ENCODE measurements at places on chromosomes 1 and 21.

- DNase-seq, result no peak
Observed at GRCh38 chr1:171438441-171438840, 46.9 kb upstream of the PRRC2C start.

GRCh38 chr1:246077476-246077875, 429.6 kb downstream of the SMYD3 start:
- DNase-seq, result no peak

DNA sequence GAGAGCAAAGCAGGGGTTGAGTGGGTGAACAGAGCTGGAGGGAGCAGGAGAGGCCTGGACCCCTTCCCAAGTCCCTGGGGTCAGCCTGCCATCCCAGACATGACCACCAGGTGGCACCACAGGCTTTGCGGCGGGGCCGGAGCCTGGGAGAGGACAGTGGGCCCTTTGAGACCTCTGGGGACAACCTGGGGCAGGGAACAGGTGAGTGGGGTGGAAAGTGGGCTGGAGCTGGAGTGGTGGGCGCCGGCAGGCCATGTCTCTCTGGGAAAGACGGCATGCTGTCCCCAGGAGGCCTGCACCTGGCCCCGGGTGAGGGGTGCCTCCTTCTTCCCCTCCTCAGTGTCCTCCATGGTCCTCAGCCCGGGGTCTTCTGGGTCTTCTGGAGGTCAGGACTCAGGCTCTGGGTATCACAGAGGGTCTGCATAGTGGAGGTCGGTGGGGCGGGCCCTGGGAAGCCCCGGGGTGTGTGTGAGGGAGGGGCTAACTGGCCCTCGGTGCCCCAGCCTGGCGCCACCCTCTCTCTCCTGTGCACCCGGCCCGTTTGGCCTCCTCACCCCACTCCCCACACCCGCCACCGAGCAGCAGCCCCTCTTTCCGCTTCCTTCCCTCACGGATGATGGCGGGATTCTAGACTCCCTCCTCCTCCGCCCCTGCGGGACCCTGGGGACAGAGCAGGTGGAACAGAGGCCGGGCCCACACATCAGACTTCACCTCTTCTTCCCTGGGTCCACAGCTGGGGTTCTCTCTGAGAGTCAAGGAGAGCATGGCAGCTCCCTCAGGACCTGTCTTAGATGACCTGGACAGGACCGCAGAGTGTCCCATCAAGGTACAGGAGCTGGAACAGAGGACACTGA, 28.5 kb upstream of the PKP1 start:
- peak; percentile 45 for DNase-seq

GRCh38 chr1:159040206-159040605, 30.5 kb downstream of the IFI16 start:
- no peak for DNase-seq

DNA sequence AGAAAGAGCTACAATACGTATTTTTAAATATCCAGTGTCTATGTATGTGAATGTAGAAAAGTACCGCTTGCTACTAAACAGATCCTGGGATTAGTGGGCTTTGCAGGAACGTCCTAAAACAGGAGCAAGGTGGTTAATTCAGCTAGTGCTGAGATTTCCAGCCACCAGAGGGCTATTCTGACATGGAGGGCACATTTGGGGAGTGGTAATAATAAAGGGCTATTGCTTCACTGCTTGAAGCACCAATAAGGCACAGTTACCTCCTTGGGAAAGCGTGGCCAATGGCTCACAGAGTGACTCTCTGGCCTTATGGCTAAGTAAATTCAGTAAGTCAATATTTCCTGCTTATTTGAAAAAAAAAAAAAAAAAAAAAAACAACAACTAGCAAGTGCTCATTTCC, 152.4 kb downstream of the GABPA start:
- DNase-seq, result no peak

DNA sequence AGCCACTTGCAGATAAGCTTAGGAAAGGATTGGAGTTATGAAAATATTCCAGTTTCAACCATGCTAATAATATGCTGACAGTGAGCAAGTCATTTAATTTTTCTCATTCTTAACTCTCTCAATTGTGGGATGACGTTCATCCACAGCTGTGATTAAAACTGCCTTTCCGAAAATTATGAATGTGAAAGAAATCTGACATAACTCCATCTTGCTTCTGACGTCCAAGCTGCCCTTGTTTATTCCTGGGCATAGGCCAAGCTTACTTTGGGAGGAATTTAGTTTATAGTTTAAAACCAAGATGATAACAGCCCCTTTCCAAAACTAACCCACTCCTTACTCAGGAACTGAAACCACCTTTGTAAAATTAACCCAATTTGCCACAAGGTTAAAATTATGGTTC, 11.0 kb upstream of the RGS18 start:
- no peak for DNase-seq

GRCh38 chr1:31755850-31756492, 8.2 kb downstream of the ADGRB2 start:
- no peak for DNase-seq

DNA sequence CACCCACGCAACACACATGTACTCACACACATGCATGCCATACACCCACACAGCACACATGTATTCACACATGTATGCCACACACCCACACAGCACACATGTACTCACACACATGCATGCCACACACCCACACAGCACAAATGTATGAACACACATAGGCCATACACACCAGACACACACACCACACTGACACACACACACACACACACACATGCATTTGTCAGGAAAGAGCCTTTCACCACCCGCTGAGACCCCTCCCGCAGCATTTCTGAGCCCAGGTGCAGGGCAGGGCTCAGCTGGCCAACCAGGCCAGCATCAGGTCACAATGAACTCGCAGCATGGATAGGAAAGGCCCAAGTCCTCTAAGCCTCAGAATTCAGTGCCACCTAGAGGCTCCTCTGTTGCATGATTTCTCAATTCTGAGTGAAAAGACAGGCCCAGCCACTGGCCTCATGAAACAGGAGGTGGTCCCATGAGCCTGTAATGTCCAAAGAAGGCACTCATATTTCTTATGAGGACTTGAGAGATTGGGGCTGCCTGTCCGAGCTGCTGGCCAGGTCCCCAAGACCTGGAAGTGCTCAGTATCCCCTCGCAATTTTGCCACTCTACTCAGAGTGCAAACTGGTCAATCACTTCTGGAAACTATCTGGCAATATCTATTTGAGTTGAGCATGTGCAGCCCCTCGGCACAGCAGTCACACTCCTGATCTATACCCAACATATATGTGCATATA, 57.3 kb downstream of the PSMG1 start:
- no peak for DNase-seq

DNA sequence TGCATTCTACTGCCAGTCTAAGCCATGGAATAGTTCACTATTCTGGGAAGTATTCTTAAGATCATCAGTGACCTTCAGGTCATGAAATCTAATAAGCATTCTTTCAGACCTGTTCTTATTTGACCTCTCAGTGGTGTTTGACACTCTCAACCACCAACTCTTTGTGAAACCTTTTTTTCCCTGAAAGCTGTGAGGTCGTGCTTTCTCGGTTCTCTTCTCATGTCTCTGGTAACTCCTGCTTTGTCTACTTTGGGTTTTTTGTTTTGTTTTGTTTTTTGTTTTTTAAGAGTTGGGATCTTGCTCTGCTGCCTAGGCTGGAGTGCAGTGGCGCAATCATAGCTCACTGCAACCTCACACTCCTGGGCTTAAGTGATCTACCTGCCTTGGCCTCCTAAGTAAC, 56.3 kb downstream of the POU2F1 start:
- DNase-seq, result no peak

GRCh38 chr1:99784809-99785255, 18.4 kb upstream of the FRRS1 start:
- no peak for DNase-seq

- no peak for DNase-seq
Observed at GRCh38 chr1:63703701-63704107, 70.1 kb upstream of the ROR1 start.

- DNase-seq, result peak; percentile 44
Observed at GRCh38 chr1:36650200-36651065, 167.7 kb upstream of the CSF3R start.

DNA sequence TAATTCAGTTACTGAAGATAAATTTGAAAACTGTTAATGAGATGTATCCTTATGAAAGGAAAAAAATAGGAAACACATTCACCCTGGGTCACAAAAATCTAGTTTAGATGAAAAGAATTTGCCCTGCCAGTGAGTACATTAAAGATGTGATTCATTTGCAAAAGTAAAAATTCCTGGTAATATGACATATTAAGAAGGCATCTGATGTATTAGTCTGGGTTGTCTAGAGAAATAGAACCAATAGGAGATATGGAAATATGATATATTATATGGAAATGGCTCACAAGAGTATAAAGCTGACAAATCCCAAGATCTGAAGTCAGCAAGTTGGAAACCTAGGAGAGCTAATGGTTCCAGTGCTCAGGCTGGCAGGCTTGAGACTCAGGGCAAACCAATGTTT, 153.8 kb downstream of the MRPL39 start:
- DNase-seq, result no peak

- no peak for DNase-seq
Observed at GRCh38 chr1:71502006-71502405, 421.2 kb upstream of the ZRANB2 start.

GRCh38 chr1:15455522-15455921, 1.0 kb upstream of the CELA2A start:
- no peak for DNase-seq

DNA sequence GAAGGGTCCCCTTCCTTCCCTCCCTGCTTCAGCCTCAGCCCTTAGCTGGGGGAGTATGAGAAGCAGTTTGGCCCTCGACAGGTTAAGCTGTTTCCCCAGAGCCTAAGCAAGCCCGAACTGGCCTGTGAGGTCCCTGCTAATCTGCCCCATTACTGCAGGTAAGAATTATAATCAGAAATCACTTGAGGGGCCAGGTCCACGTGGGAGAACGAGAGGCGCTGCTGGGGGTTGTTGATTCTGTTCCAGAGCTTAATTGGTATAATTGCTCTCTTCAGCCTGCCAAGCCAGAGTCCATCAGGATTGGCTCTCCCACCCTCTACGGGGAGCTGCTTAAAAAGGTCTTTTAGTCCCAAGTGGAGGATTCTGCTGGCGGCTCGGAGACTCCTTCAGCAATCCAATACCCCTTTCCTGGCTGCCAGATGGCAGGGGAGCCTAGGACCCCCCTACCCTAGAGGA, 70.8 kb downstream of the UBE2T start:
- DNase-seq, result no peak

GRCh38 chr1:209038735-209039134, 544.8 kb upstream of the CAMK1G start:
- no peak for DNase-seq

GRCh38 chr1:168509875-168510791, 33.7 kb downstream of the XCL2 start:
- no peak for DNase-seq

- DNase-seq, result no peak
Observed at GRCh38 chr1:152179566-152179965, 20.5 kb upstream of the RPTN start.

GRCh38 chr1:172582889-172583288, 49.9 kb downstream of the SUCO start:
- DNase-seq, result no peak

- no peak for DNase-seq
Observed at GRCh38 chr1:81406292-81406999, 394.3 kb upstream of the ADGRL2 start.

- no peak for DNase-seq
Observed at GRCh38 chr1:226989085-226989920, 49.2 kb downstream of the COQ8A start.

- DNase-seq, result no peak
Observed at GRCh38 chr1:35229587-35230360, 36.8 kb upstream of the SFPQ start.

DNA sequence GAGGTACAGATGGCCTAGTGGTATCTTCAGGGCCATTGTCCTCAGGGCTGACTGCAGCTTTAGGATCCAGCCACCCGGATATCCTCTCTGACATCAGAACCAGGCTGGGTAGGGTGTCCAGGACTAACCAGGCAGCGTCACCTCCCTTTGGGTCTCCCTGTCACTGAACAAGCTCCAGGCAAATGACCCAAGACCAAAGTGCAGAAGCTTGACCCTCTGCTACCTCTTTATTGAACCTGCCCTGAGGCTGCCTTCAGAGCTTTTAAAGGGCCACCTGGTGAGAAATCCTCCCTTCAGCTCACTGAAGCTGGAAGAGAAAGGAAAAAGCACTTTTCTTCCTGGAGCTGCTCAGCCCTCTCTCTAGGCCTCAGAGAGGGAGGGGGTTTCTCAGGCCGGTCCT, 79.1 kb upstream of the VAMP3 start:
- DNase-seq, result no peak

GRCh38 chr1:158527190-158527815, 26.9 kb downstream of the OR6Y1 start:
- DNase-seq, result no peak

- no peak for DNase-seq
Observed at GRCh38 chr21:41411449-41412089, 14.5 kb upstream of the MX1 start.

- no peak for DNase-seq
Observed at GRCh38 chr1:174225499-174226204, 66.3 kb downstream of the RABGAP1L start.

- no peak for DNase-seq
Observed at GRCh38 chr1:87560601-87561360, 232.1 kb downstream of the LMO4 start.

DNA sequence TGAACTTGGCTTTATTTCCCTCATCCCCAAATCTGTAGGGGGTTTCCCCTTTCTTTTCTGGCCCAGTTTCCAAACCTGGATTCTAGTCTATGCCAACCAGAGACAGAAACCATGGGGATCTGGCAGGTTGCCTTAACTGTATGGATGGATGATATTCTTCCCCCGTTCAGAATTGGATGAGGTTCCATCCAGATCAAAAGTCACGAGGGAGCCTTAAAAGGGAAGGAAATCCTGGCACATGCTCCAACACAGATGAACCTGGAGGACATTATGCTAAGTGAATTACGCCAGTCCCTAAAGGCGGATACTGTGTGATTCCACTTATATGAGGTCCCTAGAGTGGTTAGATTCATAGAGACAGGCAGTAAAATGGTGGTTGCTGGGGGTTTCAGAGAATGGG, 124.4 kb downstream of the HUNK start:
- DNase-seq, result no peak

GRCh38 chr1:36306210-36306901, at the start of gene SH3D21:
SH3D21 (plus strand) TSS chr1:36306368; CDS start chr1:36306421, 53 bp downstream.
- DNase-seq, result no peak

All from stimulated activated CD4-positive, alpha-beta T cell treated with anti-CD3 and anti-CD28 coated beads, Interleukin-12 subunit alpha, Interleukin-12 subunit beta, amount 100 ng/mL, for 48 hours (primary cell).